ELR (cell line): ENCODE measurements at places on chromosomes 5 and 9.

- no peak for DNase-seq
Observed at GRCh38 chr9:117116084-117116483, 298.8 kb downstream of the ASTN2 start.

- no peak for DNase-seq
Observed at GRCh38 chr5:6827526-6828219, 114.4 kb downstream of the TENT4A start.

GRCh38 chr5:63768221-63768620 is 194.0 kb downstream of the HTR1A start:
- no peak for DNase-seq

- DNase-seq = no peak
Observed at GRCh38 chr9:35932735-35933134, 23.4 kb downstream of the SPAAR start.

DNA sequence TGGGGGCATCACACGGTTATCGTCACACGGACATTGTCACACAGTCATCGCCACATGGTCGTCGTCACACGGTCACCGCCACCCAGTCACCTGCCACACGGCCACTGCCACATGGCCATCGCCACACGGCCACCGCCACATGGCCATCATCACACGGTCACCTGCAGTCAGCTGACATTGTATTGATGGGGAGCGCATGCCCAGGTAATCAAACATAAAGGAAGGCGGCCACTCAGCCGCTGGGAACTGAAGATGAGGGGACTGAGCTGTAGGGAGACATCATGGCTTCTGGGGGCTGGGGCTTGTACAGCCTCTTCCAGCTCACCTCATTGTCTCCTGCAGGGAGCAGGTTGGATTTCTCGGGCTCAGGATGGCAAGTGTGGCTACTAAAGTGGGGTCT is 49.2 kb downstream of the MRPL36 start:
- no peak for DNase-seq

DNA sequence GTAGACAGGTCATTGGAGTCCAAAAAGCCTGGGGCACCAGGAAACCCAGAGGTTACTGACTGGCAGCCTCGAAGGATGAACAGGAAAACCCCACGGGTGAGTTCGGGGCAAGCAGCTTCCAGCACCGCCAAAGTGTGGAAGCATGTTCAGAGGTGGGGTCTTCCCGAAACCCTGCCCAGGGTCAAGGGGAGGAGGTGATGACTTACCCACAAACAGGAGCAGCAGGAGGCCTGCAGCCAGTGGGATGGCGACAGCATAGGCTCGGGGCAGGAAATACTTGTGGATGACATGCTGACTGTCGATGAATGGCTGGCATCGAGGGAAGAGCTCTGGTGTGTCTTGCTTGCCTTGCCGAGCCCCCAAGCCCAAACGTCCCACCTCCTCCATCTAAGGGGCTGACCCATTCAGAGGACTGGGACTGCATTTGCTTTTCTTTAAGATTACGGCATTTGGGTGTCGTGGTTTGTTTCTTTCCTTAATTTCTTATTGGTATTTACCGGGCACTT is 1.3 kb downstream of the DPM2 start:
- no peak for DNase-seq

GRCh38 chr5:132481596-132482211 is 8.9 kb downstream of the IRF1 start:
- DNase-seq = no peak

DNA sequence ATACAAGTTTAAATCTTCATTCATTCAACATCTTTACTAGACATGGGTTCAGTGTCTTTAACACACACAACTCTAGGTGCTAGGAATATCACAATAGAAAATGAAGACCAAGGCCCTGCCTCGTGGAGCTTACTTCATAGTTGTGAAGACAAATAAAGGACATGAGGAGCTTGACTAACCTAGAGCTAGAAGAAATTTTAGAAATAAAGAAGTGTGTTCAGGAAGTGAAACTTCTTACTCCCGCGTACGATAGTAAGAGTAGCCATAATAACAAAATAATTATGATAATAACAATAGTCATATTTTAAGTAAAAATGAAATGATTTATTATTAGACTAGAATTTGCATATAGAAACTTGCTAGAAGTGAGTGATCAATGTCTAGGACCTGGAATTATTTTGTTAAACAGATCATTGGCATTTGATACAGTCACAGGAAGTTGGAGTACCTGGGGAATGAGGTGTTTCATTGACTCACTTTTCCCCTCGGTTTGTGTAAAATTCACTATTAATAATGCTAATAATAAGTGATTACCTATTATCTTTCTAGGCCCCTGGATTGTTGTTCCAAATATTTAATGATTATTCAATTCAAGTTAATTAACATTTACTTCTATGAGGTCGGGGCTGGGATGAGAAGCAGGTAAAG is 331.3 kb downstream of the NSG2 start:
- no peak for DNase-seq

DNA sequence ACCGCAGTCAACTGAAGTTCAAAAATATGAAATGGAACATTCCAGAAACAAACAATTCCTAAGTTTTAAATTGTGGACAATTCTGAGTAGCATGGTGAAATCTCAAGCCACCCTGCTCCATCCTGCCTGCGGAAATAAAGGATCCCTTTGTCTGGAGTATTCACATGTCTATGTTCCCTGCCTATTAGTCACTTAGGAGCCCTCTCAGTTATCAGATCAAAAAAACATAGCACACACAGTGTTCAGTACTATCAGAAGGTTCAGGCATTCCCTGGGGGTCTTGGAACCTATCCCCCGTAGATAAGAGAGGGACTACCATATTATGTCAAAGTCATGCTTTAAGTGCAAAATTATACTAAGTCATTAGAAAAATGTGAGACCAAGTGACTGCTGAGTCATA is 300.8 kb downstream of the SEMA5A start:
- DNase-seq = peak; percentile 40

DNA sequence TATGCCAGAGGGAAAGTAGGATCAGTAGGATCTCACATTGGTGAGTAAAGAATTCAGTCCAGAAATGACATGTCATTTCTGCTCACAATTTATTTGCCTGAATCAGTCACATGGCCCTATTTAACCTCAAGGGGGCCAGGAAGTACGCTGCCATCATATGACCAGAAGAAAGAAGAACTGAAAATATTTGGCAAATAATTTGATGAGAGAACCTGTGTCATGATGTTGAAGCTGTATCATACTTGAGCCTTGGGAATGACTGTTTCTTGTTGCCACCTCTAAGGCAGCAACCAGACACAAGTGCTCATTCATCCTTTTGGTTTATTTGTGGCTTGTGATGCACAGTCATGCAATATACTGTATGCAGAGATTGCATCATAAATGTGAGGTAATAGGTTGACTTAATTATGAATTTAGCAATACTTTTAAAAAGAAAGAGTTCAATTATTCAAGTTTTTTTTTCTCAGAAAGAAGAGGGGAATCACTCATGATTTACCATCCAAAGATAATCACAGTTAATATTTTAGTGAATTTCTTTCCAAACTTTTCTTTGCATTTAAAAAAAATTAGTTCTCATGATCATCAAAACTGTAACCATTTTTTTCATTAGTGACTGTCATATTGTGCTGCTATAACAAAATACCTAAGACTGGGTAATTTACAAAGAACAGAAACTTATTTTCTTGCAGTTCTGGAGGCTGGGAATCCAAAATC is 8.2 kb upstream of the ZFYVE16 start:
- DNase-seq = peak; percentile 79

GRCh38 chr9:74576176-74576575 is 79.0 kb downstream of the RORB start:
- DNase-seq = no peak

DNA sequence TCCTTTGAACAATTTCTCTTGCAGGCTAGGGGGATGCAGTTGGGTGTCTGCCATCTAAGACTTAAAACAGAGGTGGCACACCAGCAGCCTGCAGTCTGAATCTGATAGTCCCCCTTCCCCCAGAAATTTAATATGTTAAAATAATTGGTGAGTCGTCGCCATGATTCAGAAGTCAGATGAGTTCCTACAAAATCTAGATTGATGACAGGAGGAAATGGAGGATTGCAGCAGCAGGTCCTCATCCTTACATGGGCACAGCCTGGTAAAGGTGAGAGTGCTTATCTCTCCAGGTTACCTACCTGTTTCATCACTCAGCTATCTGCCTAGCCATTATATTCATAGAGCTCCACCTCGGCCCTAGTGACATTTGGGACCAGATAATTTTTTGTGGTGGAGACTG is 112.3 kb downstream of the PCSK1 start:
- DNase-seq = peak; percentile 63

- peak; percentile 94 for DNase-seq
Observed at GRCh38 chr5:177554474-177555111, at the start of gene FAM193B. TSS of gene FAM193B (minus strand) at chr5:177554563. CDS start at chr5:177554458, 105 bp downstream.

DNA sequence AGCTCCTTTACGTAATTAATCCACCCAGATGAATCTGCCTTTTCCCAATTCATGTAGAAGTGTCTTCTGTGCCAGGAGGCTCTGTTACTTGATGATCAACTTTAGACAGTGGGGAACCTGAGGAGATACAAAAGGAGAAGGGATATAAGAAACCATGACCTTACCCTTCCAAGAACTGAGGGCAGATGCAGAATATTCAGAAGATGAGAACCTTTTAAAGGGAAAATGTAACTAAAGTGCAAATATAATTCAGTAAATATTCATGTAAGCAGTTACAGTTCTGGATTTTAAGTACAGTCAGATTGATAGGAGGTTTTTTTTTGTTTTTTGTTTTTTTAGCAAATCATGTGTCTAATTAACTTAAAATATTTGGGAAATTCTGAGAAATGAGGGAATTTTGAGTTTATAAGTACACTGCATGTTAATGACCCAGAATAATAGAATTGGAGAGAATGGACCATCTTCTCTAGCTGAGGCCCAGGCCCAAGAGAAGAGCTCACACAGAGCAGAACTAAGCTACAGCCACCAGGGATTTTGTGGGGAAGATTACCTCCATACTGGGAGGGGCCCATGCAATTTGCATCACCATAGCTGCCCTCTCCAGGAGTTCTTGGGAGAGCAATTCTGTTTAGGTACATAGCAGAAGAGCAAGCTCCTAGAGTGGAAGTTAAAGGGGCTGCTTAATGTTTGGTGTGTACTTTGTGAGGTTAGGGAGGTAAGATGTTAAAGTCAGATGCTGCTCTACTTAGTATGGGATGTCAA is 61.5 kb downstream of the SV2C start:
- no peak for DNase-seq

- DNase-seq = no peak
Observed at GRCh38 chr9:86301686-86302085, 19.3 kb upstream of the ISCA1 start.

GRCh38 chr9:12719431-12719830 is 26.2 kb downstream of the TYRP1 start:
- DNase-seq = peak; percentile 66

DNA sequence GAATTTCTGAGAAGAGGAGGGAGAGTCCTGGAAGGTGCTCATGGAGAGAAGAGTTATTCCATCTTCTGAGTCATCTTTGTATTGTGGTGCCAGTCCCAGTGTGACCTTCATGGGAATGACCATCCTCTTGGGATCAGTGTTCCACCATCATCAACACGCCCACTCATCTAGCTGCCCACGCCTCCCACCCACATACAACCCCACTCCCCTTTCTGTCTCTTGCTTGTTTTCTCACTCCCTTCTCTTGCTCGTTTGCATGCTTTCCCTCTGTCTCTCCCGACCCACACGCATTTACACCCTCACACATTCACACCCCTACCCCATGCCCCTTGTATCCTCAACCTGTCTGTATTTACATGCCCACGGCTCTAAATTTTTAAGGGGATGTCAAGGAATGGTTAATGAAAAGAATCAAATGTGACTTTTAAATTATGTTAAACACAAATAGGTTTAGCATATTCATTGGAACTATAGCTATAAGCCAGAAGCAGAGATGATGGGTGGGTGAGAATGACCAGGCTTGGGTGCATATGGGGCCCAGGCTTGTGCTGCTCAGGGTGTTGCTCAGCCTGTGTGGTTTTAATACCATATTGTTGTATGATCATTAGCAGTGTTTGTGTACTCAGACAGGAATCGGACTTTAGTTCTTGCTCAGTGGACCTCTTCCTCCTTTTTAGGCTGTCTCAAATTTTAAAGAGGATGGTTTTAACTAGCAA is 160.4 kb downstream of the ARHGAP26 start:
- no peak for DNase-seq

DNA sequence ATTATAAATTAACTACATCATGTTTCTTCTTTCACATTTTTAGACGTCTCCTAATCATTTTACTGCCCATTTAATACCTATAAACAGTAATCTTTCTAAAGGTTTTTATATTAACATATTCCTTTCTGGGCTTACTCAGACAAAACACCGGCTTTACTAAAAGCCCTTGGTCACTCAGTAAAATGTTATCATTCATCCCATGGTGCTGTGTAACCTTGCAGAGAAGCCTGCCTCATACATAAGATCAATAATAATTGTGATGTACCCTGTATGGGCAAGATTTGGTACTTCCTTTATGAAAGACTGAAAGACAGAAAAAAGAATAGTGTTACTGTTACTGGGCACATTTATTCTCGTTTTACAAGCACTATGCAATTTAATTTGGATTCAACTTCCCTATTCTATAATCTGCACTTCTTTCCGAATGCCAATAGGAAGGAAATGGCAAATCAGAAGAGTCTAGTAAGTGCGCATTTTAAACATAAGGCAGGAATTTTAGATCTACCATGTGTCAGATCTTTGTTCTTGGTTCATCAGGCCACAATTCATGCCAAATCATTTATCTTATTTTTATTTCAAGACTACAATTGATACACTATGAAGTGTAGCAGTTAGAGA is 522.2 kb downstream of the CSNK1G3 start:
- no peak for DNase-seq

DNA sequence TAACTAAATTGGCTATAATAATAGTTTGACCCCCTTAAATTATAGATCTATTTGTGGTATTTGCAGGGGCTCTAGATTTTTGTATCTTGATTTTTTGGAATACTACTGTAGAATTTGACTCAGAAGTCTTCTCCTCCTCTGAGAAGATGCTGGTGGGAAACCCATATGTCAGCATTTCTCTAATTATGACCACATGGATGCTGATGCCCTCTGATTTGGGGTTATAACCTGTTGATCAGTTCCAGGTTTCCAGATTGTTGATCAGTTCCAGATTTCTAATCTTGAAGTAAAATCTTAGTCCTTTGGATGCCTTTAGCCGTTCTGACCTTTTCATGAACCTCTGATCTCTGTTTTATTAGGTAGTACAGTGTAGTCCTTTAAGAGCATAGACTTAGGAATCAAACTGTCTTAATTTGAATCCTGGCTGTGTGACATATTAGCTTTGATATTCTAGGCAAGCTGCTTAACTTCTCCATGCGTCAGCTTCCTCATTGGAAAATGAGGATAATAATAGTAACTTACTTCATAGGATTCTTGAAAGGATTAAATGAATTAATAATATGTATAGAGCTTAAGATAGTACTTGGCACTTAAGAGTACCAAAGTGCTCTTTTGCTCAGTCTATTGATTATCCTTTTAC is 8.1 kb downstream of the FSD1L start:
- DNase-seq = no peak

DNA sequence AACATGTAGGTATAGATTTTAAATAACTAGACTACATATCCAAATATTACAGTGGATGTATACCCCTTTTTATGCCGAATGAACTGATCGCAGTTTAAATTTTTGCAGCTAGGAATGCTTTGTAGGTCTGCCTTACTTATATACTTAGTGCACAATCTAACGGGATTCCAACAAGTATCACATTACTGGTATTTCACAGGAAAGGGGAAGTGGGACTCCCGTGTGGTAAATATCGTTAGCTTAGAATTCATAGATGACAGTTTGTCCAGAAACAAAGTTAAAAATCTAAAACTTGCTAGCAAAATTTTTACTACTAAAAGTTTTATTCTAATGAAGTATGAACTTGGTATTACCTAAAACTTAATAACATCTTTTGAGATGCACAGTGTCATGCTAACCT is 193.5 kb upstream of the TLX3 start:
- no peak for DNase-seq

- DNase-seq = peak; percentile 79
Observed at GRCh38 chr5:159061179-159061796, 38.4 kb downstream of the EBF1 start.
